Amniotic epithelial cell (primary cell): ENCODE measurements at places on chromosomes 4 and X.
A peak's percentile ranks its signal among the peaks of the same experiment; 100 is the strongest.

- peak; percentile 5 for DNase-seq
Measured at GRCh38 chr4:12118651-12119213, 690.0 kb upstream of the HS3ST1 start.

- DNase-seq, result no peak
Measured at GRCh38 chrX:143082537-143082936, 56.8 kb downstream of the SPANXN4 start.

- no peak for DNase-seq
Measured at GRCh38 chr4:152117520-152117919, 356.7 kb upstream of the GATB start.

GRCh38 chr4:11566444-11567022 is 137.8 kb upstream of the HS3ST1 start:
- DNase-seq, result no peak

DNA sequence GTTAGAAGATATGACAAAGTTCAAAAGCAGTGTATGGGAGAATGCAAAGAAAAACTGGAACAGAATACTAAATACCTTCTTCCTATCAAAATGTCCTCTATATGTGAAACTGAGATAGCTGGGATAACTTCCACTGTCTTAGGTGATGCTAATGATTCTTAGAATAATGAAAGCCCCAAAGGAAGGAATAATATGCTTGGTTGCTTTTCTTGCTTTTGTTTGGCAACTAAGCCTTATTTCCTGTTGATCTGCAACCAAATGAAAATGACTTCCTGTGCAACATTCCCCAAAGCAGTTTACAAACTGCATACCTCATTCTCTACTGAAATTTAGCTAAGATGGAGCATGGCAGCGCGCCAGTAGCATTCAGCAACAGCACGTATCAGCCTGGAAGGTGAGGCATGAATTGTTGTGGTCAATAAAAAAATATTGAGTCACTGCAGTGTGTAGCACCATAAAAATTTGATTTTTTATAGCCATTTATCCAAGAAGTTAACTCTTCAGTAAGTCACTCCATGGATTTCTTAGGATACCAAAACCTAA is 18.7 kb downstream of the NDNF start:
- peak; percentile 13 for DNase-seq

DNA sequence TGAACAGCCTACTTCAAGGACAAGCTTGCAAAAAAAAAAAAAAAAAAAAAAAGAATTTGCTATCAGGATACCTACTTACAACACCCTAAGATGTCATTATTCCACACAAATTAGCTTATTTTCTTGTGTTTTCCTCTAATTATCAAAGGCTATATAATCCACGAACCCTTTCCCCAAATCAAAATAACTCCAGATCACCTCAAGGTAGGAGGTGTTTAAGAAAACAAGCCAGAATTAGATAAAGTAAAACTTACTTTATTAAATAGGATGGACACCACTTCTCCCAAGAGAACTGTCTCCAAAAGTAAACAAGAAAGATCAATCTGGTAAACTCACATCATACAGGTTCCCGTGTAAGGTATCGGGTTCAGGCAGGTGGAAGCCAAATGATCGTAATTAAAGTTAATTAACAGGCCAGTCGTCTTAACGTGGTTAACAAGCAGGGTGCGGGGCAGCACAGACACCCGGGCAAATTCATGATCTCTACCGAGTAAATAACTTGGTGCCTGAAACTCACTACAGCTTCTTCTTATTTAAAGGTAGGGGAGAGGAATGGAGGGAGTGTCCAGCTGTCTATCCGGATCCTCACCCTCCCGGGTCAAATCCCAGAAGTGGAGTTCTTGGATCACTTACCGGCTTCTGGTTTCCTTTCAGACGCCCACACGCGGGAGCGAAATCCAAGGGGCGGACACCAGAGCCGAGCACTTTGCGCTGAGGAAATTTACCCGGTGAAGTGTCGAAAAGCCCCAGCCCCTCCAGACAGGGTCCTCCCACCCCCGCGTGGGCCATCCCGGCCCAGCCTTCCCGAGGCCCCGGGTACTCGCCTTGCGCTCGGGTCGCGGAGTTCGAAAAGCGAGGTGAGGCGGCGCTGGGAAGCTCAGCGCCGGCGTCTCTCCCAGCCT is 708 bp downstream of the ARAP2 start:
- peak; percentile 62 for DNase-seq

DNA sequence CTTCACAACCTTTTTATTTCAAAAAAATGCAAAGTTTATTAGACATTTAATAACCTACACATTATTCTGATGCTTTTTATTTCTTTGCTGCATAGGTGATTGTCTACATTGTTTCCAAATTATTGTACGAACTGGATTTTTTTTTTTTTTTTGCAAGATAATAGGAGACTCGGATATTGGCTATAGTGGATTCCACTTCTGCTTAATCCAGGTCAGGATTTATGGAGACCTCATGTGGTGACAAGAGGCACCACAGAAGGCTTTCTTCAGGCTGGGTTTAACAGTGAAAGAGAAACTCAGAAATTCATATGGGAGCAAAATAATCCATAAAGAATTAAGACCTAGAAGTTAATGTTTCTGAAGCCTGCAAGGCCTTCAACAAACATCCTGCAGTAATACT is 2.4 kb upstream of the SLIT2 start:
- DNase-seq, result peak; percentile 40

DNA sequence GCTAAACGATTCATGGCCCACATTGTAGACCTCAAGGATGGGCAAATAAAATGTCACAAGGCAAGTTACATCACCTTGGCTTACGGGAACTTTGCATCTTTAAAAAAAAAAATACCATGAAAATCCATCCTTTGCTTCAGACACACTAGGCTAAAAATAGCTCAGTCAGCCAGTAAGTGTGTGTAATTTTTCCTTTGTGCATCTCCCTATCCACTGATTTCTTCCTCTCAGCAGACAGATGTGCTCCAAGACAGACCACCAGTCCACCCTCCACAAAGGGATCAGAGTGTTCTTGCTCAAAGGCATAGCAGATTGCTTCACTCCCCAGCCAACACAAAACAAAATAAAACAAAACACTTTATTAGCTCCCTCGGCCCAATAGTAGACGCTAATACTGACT is 14.6 kb downstream of the LDB2 start:
- no peak for DNase-seq

GRCh38 chr4:123446865-123447474 is 50.4 kb downstream of the SPRY1 start:
- DNase-seq, result no peak

GRCh38 chrX:65493431-65493830 is 41.2 kb downstream of the LAS1L start:
- no peak for DNase-seq

DNA sequence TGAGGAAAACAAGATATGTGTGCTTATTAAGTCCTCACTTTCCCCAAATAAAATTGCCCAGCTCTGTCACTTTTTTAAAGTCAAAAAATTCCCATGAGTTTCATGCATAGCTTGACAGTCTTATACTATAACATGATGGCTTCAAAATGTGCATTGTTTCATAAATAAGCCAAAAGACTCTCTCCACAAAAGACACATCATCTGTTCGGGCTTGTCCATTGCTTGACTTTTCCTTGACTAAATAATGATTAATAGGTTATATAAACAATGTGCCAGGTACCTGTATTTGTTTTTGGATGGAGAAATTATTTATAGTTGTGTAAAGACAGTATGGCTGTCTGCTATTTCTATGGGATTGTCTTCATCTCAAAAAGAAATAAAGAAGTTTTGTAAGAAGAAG is 329.2 kb upstream of the KLF3 start:
- no peak for DNase-seq

DNA sequence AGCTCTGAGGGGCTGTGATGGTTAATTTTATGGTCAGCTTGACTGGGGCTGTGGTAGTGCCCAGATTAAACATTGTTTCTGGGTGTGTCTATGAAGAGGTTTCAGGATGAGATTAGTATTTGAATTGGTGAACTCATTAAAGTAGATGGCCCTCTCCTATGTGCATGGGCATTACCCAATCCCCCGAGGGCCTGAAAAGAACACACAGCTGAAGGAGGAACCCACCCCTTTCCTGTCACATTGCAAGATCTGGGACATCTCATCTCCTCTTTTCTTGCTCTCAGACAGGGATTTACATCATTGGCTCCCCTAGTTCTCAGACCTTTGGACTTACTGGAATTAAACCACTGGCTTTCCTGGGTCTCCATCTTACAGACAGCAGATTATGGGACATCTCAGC is 29.4 kb upstream of the NDP start:
- DNase-seq, result no peak

DNA sequence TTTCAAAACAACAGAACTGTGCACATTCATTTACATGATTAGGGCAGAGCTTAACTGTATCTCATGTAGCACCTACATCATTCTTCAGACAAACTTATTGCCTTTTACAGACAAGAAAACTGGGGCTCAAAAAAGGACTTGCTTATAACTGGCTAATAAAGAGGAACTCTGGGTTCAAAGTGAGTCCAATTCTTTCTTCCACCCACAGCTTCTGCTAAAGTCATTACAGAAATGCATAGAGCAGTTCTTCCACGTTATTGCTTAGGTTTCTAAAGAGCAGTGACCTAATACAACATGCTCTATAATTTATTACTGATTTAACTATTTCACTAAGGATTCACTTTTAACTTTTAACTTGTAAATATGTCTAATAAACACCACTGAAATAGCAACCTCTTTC is 60.6 kb downstream of the ELOVL6 start:
- DNase-seq, result no peak

- DNase-seq, result no peak
Measured at GRCh38 chrX:97787849-97788248, 904.1 kb downstream of the RPA4 start.

DNA sequence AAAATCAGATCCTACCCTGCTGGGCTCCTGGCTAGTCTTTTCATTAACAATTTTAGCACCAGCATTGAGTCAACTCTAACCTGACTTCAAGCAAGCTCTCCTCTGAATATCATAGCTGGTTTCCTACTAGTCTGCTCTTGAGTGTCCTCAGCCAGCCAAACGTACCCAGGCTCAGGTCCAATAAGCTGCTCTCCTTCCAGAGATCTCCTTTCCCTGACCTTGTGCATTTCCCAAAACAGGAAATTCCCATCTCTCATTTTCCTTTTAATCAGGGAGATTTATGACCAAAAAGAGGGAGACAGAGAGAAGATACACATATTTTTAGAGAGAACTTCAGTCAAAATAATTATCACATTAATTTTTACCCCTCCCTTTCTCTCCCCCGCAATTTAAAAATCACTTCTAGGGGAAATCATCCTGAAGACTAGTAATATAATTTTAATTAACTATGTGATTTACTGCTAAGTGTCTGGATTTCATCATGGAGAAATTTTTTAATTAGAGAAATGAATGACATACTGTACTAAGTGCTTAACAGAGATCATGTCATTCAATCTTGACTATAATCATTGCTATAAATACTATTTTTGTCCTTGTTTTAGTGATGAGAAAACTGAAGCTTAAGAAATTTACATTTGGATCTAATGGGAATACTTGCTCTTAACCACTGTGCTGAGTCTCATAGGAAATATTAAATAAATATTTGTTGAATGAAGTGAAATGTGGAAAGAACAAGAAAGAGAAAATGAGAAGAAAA is 421.7 kb upstream of the INTU start:
- no peak for DNase-seq

DNA sequence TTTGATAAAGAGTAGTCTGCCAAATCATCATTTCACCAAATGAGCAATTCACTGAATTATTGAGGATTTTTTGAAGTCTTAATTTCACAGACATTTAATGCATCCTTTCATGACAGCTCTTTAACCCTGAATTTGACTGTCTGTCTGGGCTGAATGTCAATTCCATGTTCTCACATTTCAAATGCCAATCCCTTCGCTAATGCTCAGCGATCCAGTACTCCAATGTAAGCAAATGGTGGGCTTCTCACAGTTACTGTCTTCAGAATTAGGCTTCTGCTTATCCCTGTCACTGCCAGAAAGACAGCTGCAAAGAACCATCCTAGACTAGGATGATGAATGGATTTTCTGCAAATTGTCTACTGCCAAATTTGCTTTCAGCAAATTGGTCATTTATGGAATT is 36.2 kb upstream of the USP38 start:
- no peak for DNase-seq

DNA sequence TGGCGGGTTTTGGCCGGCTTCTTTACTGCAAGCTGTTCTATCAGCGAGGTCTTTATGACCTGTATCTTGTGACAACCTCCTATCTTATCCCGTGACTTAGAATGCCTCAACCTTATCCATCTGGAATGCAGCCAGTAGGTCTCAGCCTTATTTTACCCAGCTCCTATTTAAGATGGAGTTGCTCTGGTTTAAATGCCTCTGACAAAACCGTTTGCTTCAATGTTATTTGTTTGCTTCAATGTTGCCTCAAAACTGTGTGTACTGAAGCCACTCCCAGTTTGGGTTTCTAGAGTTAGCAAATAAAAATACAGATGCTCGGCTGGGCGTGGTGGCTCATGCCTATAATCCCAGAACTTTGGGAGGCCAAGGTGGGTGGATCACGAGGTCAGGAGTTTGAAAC is 51.6 kb downstream of the ZNF518B start:
- DNase-seq, result no peak

GRCh38 chr4:14434483-14434882 is 567.8 kb upstream of the CPEB2 start:
- no peak for DNase-seq

- DNase-seq, result peak; percentile 2
Measured at GRCh38 chr4:23728393-23728792, 161.5 kb downstream of the PPARGC1A start.

- DNase-seq, result no peak
Measured at GRCh38 chrX:155071694-155072280, 479 bp downstream of the BRCC3 start.

DNA sequence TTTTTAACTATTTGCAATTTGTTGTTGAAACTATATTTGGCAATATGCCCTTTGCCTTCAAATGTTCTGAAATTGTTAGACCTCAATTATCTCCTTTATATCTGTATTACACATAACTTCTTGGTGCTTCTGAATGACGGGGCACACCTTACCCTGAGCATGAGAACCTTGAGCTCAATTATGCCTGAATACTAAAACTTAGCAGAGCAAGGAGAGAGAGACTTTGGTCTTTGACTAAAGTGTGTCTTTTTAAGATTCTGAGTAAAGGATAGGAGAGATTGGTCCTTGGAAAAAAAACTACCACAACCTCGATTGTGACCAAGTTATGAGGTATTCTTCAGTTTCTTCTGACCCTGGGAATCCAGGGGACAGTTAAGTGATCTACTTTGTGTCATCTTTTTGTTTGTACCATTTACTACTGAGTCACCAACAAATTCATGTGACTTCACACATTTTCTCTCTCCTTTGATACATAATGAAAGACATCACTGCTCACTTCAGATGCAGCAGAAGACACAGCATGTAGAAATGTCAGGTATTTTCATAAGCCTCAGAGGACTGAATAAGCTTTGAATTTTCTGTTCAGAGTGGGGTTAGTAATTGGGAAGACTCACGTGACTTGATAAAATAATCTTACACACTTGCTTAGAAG is 51.4 kb downstream of the PTTG2 start:
- no peak for DNase-seq

DNA sequence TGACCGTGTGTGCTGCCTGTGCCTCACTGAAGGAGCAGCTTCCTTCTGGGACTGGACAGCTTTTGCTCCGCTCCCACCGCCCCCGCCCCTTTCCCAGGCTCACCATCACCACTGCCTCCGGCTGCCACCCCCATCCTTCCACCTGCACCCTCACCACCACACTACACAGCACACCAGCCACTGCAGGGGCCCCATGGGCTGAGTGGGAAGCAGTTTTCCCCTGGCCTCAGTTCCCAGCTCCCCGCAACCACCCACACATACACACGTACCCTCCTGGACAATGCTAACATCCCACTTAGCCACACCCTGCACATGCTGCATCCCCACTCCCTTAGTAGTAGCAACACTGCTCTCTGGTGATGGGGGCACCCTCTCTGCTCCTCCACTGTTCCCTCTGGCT is 29.6 kb upstream of the COX18 start:
- no peak for DNase-seq

GRCh38 chr4:102356562-102357202 is 11.4 kb upstream of the SLC39A8 start:
- DNase-seq, result no peak
